Stimulated activated naive CD8-positive, alpha-beta T cell treated with anti-CD3 and anti-CD28 coated beads, Interleukin-15, Interleukin-2, amounts not matched to agents 100 U/mL and 50 U/mL, for 24 hours (primary cell): ENCODE measurements at places on chromosomes 1 and 21.

DNA sequence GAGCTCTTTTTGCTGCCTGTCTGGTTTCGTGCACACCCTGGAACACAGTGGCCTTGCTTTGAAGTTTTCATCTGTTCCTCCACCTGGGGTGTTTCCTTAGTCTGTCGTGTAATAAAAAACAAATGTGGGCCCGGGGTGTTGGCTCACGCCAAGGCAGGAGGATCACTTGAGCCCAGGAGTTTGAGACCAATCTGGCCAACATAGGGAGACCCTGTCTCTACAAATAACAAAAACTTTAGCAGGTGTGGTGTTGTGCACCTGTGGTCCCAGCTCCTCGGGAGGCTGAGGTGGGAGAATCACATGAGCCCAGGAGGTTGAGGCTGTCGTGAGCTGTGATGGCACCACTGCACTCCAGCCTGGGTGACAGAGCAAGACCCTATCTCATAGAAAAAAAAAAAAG lies 4.5 kb downstream of the NCMAP start:
- no peak for DNase-seq

GRCh38 chr21:45125357-45125756 lies 51.0 kb downstream of the ADARB1 start:
- no peak for DNase-seq

- no peak for DNase-seq
These were observed 198.3 kb upstream of the FAM78B start for GRCh38 chr1:166365081-166365480.

- no peak for DNase-seq
These were observed 95.8 kb downstream of the VWA5B1 start for GRCh38 chr1:20386323-20387081.

- DNase-seq = no peak
These were observed 5.5 kb upstream of the PLEKHM2 start for GRCh38 chr1:15678578-15678977.

DNA sequence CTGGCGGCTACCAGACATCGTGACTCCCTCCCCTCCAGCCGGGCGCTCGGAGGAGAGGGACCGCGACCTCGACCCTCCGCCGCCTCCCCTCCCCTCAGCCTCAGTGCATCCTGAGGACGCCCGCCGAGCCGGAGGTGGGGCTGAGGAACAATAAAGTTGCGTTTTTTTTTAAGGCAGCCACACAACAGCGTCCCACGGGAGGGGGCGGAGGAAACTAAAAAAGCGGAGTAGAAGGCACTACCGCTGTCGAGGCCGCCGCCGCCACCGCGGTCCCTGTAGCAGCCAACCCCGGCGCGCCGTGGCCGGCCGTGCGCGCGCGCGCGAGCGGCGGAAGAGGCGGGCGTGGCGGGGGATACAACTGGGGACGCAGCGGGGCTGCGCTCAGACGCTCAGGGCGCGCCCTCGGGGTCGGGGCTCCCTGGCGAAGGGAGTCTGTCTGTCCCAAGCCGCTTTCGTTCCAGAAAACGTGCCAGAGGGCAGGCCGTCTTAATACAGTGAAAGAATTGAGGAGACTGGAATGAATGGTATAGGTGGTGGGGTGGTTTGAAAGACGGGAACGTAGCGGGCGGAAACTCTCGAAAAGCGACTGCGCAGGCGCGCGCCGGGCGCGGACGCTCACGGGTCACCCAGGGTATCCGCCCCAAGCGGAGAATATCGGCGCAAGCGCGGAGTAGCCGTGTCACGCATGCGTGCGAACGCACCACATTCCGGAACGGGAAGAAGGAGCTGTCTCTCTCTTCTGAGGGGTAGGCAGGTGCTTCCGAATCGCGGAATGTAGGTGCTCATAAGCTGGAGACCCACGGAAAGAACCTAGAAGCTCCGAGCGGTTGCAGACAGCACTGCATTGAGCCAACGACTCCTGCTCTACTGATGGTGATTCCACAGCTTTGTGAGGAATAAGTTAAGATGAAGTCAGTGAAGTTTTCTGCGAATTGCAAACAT lies at the start of gene COP1:
Gene COP1 (minus strand): TSS at position 326 of the 942 bp plus-strand sequence. CDS start 308 bp downstream, at position 18.
- peak; percentile 96 for DNase-seq

GRCh38 chr21:20996421-20997310 lies 1.5 kb upstream of the NCAM2 start:
- DNase-seq = no peak

- no peak for DNase-seq
These were observed 918.1 kb upstream of the TMPRSS15 start for GRCh38 chr21:19321688-19322087.
